Daoy (cell line): ENCODE measurements at places on chromosomes 7 and 10. TPM values are rescaled to one million over a fixed set of nuclear protein-coding genes. Genes with fewer than 3 reads are reported as not detected.
A peak's percentile ranks its signal among the peaks of the same experiment; 100 is the strongest.

- no peak for DNase-seq
These were observed 41.3 kb downstream of the PAPOLB start for GRCh38 chr7:4820405-4820966.

DNA sequence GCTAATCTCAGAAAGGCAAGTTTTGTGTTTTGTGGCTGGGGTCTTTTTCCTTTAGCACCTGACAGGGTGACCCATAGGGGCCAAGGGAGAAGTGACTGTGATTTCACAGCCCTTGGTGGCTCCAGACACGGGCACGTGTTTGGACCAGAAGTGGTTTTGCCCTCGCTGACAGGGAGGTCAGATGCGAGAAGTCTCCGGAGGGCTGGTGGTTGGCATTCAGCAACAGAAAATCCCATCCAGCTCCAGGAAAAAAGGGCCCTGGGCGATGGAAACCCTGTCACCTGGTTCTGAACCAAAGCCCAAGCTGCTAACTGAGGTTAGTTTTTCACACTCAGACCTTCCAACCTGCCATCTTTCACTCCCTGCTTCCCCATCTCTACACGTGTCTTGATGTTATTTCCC lies 272.9 kb downstream of the TRIL start:
- DNase-seq: no peak

DNA sequence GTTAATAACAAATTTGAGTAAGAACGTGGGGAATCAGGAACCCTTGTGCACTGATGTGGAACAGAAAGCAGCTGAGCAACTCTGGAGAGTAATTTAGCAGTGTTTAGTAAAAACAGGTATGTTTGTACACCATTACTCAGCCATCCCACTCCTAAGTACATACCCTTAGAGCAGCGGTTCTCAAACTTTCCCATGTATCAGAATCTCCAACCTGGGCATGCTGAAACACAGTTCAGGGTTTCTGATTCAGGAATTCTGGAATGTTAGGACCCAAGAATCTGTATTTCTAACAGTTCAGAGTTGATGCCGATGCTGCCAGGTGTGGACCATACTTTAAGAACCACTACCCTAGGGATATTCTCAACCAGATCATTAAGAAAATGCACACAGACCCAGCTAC lies 5.1 kb downstream of the SGMS1 start:
- no peak for DNase-seq

GRCh38 chr7:69412331-69413146 lies 185.7 kb upstream of the AUTS2 start:
- DNase-seq: peak; percentile 88

The LEP gene
- not detected in 2 replicates for total RNA-seq

The TDRD1 gene
- 0.06 TPM in 1 of 2 replicates, not detected in the other for total RNA-seq

The SRGN gene
- total RNA-seq: 8.3 and 11.5 TPM in 2 replicates
